ENCODE measurements at places on chromosomes 12 and 14. TPM values are rescaled to one million over a fixed set of nuclear protein-coding genes. Genes with fewer than 3 reads are reported as not detected.

RFLNA gene
- total RNA-seq: 0.24 TPM

FAM181A gene
- total RNA-seq: not detected

SYCP3 gene
- not detected for total RNA-seq

PZP gene
- not detected for total RNA-seq

SLCO1B1 gene
- total RNA-seq: 0.46 TPM

LPAR5 gene
- total RNA-seq: 0.62 TPM

MUCL1 gene
- not detected for total RNA-seq

PPP1R36 gene
- 0.29 TPM for total RNA-seq

KRR1 gene
- 54.2 TPM for total RNA-seq

DCN gene
- total RNA-seq: 0.09 TPM

Measured in A549 treated with GW870086 at 1 μM for 4 hours (cell line).